Activated effector memory CD4-positive, alpha-beta T cell treated with anti-CD3 and anti-CD28 coated beads, Interleukin-2, amount 50 U/mL, for 16 hours (primary cell): ENCODE measurements at places on chromosomes 3 and 15.

GRCh38 chr3:197603317-197603933 lies 47.7 kb upstream of the BDH1 start:
- DNase-seq = no peak

- no peak for DNase-seq
Measured at GRCh38 chr15:69615736-69616135, 163.1 kb downstream of the RPLP1 start.

GRCh38 chr3:143166376-143166775 lies 46.8 kb downstream of the CHST2 start:
- no peak for DNase-seq

DNA sequence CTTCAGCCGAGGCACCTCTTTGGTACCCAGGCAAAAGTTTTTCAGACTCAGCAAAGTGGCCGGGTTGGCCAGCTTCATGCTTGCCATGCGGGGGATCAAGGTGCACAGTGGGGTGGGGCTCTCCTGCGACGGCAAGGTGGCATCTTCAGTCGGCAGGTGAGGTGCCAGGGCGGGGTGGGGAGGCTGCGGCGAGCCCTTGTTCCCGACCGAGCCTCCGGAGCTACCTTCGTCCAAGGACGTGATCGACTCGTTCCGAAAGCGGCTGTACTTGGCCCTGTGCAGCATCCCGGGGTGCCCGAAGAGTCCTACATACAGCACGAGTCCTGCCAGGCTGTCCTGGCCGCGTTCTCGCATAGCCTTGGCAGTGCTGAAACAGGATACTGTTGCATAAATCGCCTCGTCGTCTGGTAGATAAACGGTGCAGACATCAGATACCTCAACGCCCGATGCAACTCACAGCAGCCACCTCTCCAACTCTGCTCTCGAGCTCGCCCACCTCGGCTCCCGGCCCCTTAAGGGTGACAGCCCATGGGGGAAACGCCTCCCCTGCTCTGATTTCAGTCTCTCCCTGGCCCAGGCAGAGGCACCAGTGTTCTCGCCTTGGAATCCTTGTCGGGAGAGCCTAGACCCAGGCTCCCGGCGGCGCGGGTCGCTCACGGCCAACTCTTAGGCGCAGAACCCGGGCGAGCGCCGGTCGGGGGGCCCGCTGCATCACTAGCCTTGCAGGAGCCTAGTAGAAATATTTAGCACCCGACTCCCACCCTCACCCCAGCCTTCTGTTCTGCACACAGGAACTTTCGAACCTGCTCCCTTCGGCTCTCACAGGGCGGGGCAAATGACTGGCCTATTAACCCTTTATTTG lies 826 bp downstream of the SHC4 start:
- no peak for DNase-seq

DNA sequence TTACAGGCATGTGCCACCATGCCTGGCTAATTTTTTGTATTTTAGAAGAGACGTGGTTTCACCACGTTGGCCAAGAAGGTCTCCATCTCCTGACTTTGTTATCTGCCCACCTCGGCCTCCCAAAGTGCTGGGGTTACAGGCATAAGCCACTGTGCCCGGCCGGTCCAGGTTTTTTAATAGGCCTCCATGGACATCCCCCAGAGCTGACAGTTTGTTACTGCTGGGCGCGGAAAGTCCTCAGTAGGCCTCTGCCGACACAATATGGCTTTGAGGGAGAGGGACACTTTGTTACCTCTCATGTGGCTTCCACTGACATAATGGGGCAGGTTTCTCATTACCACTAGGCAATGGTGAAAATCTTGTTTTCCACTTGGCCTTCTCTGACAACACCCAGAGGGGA lies 152.0 kb downstream of the WNT7A start:
- no peak for DNase-seq

DNA sequence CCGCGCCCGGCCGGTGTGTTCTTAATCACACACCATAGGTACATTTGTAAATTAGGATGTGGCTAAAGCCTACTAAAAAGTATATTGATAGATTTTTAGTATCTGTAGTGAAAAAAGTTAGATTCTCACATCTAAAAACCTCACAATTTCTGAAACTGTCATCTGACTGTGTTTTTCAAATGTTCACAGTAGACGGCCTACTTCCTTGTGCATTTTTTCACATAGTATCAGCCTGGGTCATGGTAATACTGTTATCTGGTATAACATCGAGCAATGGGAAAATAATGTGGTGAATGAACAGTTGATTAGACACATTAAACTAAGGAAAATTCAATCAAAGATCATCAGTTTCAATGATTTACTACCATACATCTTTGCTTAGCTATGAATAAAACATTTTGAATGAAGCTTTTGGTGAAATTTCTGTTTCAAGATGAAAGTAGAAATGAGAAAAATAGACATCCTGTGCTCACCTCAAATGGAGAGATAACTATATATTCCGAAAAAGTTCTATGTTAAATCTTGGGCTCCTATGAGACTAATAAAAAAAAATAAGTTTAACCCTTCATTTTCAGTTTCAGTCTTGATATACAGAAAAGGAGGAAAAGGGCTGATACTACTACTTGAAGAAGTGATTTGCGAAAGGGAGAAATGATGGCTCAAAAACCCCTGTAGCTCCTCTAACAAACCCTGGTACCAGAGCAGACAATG lies 262.7 kb downstream of the ZBTB20 start:
- DNase-seq = no peak

DNA sequence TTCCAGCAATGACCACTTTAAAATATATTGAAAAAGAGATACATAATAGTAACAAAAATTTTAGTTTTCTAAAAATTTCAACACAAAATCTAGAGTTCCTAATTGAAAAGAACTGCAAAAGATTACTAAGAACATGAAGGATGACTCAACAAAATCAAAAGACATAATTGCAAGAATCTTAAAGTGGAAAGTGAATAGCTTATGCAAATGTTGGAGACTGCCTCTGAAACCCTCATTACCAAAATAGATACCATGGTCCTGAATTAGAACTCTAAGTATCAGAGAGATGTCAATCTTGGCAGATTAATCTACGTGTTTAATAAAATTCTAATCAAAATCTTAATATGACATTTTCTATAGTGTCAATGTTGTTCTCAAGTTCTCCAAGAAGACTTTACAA lies 60.7 kb upstream of the SGO1 start:
- DNase-seq = no peak

- DNase-seq = no peak
Measured at GRCh38 chr3:40310705-40311104, 1.2 kb downstream of the EIF1B start.

DNA sequence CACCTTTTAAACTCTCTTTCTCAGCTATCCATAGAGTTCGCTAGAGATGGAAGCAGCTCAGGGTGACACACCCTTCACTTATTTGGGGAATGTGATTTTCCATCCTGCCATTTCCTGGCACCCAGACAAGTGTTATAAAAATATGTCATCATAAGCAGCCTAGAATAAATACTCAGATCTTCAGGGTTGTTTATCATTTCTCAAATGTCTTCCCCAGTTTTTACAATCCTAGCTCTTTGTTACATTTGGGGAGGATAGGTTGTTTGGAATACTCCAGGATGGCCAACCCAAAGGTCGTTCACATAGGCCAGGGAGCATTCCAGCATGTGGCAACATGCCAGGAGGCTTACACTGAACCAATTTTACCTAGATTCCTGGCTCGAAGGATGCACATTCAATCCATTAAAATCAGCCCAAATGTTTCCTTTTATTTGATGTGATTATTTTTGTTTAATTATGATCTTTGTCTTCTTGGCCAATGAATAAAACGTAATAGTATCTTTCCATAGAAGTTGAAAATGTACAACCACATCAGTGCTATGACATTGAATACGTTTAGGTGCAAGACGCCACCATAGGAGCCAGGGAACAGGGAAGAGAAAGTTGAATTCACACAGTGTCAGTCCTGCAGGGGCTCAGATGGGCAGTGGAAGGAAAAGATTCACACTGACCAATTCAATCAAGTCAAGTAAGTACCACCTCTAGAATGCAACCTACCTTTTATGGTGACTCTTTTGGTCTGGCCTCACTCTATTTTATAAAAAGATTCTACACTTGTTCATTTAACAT lies 537.7 kb upstream of the MDFIC2 start:
- no peak for DNase-seq

DNA sequence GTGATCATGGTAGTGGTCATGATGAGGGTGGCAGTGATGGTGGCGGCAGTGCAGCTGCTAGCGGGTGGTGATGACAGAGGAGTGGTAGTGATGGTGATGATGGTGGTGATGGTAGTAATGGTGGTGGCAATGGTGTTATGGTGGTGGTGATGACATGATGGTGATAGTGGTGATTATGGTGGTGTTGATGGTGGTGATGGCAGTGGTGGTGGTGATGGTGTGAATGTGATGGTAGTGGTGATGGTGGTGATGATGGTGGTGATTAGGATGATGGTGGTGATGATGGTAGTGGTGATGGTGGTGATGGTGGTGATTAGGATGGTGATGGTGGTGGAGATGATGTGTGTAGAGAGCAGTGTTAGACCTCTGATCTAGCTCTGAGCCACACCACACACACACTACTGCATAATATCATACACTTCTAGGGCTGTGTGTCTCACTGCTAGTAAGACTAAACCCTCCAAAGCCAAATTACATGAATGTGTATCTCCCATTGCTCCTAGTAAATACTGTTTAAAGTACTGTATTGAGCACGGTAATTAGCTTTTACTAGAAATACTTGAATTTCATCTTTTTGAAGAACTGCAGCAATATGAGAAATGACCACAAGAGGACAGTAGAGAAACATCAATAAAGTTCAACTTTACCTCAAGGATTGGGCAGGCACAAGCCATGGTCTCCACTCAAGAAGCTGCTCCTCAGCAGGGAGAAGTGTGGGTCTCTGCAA lies 28.8 kb downstream of the TMED3 start:
- no peak for DNase-seq

DNA sequence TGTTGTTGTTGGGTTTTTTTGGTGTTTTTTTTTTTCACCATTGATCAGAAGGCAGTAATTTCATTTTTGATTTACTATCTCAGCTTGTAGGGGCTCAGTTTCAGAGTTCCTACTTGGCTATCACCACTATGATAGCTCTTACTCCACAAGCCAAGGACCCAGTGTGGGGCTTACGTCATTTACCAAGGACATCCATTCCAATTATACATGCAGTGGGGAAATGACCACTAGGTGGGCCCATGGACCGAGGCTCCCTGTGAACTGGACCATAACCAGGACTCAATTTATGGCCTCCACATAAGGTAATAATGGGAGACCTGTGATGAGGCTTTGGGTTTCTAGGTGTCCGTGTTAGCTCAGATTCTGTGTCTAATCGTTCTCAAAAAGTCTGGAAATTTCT lies 67.5 kb upstream of the CACNA1D start:
- DNase-seq = no peak

DNA sequence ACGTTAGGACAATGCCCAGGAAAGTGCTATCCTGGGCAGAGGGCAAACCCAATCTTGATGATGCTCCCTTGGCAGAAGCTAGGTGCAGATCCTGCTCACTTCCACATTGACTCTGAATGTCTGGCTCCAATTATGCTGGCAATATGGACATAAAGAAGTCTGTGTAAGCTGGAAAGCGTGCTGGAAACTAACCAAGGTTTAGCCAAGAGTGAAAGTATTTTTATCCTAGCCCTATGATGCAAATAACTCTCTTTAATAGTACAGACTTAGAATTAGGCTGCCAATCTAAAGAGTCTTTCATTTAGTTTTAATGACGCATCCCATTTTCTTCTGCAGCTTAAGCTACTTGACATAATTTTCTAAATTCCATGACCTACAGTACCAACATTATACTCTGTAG lies 571.8 kb downstream of the TUSC7 start:
- no peak for DNase-seq

DNA sequence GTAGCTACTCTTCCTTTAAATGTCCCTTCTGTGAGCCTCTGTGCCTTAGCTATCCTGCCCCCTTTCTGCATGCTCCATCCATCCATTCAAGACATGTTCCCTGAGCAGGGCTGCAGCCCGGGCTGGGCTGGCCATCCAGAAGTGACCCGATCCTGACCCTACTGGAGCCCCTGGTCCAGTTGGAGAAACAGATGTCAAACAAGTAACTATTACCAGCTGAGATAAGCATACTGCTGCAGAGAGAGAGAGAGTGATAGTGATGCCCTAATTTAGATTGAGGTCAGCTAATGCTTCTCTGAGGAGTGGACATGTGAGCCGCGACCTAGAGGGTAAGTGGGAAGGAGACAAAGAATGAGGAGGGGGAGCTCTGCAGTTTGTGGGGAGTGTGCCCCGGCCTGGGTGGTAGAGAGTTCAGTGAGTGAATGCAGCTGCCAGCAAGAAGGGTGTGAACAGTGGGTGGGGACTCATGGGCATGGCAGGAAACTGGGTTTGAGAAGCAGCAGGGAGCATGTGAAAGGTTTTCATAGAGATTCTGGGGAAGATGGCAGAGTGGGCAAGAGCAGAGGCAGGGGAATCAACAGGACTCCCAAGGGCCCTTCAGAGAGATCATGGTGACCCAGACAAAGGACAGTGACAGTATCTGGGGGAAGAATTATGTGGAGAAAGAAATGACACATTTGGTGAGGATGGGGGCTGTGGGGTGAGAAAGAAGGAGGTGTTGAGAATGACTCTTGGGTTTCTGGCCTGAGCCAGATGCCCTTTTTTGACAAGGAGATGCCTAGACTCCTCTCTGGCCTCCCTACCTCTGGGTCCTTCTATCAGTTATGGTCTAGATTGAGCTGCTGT lies 44.9 kb downstream of the CHCHD6 start:
- DNase-seq = no peak

GRCh38 chr3:59555593-59556315 lies 505.9 kb upstream of the CFAP20DC start:
- DNase-seq = no peak
